ENCODE measurements at places on chromosomes 13 and 19.

DNA sequence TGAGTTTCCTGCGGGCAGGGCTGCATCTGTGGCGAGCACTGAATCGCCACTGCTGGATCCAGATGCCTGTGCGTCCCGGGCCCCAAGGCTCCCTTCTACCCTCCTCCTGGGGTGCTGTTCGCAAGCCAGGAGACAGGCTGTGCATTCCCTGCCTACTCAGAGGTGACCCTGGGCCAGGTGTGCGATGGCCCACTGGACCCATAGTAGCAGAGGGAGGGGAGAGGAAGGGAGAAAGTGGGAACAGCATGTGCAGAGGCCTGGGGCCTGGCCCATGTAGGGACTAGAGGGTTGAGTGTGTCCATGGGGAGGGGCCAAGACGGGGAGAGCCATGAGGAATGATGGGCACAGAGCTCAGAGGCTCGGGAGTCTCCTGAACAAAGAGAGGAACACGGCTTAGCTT is 27.3 kb downstream of the CARM1 start:
- no peak for DNase-seq

GRCh38 chr13:38702669-38703068 is 15.8 kb downstream of the FREM2 start:
- DNase-seq: no peak

GRCh38 chr13:110538632-110539031 is 22.9 kb downstream of the RAB20 start:
- no peak for DNase-seq

GRCh38 chr13:98938801-98939200 is 39.1 kb downstream of the DOCK9 start:
- DNase-seq: no peak

GRCh38 chr13:46281779-46282178 is 70.1 kb downstream of the LRRC63 start:
- no peak for DNase-seq

- DNase-seq: no peak
These were observed 309.3 kb upstream of the MAB21L1 start for GRCh38 chr13:35785576-35786303.

DNA sequence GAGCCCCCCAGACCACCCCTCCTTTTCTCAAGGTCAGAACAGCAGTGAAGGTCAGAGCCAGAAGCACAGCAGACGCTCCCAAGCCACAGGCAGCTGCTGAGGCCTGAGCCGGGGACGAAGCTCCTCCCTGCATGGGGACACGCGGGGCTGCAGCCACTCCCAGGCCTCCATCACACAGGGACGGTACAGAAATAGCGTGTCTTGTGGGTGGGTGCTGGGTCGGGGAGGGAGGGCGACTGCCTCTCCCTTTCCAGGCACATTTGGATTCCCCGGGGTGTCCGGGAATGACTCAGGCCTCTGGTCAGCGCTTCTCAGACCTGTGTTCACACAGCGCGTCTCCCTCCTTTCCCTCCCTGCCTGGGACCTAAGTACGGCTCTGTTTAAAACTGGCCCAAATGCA is 33.2 kb downstream of the RASA3 start:
- DNase-seq: no peak

DNA sequence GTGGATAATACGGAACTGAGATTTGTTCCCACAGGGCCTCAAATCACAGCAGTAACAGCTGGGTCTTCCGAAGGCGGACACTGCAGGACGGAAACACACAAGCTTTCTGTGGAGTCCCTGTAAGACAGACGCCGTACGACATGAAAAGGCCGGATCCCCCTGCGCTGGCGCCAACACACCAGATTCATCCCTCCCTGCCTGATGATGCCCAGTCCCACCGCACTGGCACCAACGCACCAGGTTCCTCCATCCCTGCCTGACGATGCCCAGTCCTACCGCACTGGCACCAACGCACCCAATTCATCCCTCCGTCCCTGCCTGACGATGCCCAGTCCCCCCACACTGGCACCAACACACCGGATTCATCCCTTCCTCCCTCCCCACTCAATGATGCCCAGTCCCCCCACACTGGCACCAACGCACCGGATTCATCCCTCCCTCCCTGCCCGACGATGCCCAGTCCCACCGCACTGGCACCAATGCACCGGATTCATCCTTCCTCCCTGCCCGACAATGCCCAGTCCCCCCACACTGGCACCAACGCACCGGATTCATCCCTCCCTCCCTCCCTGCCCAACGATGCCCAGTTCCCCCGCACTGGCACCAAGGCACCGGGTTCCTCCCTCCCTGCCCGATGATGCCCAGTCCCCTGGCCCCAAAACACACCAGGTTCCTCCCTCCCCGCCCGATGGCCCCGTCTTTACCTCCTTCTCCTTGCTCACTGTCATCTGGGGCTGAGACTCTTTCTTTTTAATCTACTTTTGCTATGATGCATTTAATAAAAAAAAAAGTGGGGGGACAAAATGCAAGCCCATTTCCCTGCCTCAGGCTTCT is 55.1 kb downstream of the RASA3 start:
- DNase-seq: no peak

Data from stimulated activated CD8-positive, alpha-beta memory T cell treated with anti-CD3 and anti-CD28 coated beads, Interleukin-2, amount 100 ng/mL, for 48 hours (primary cell).